Activated CD8-positive, alpha-beta memory T cell treated with anti-CD3 and anti-CD28 coated beads, Interleukin-2, amount 50 U/mL, for 48 hours (primary cell): ENCODE measurements at places on chromosomes 3 and 15.

DNA sequence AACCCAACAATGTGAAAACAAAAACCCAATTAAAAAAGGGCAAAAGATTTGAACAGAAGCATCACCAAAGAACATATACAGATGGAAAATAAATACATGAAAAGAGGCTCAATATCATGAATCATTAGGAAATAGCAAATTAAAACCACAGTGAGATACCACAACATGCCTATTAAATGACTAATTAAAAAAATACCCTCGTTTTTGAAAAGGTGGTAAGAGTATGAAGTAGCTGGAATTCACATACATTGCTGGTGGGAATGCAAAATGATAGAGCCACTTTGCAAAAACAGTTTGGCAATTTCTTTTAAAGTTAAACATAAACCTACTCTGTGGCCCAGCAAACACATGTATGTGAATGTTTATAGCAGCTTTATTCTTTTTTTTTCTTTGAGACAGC is 75.8 kb downstream of the B3GNT5 start:
- DNase-seq, result no peak

DNA sequence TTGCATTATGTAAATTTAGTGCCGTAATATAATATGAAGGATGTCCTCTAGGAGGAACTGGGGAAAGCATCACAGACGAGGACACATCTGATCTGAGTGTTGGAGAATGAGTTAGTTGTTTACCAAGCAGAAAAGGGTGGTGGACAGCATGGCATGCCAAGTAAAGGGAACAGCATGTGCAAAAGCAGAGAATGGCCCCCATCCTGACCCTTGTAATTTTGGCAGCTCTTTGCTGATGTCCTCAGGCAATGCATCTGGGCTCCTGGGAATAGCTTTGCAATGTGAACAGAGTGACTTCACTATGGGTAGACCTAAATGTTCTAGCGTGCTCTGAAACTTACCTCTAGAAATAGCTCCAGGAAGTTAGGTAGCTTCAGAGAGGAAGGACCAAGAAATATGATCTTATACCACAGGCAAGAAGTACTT is 263.3 kb downstream of the LPP start:
- no peak for DNase-seq

- DNase-seq, result no peak
These were observed 8.0 kb downstream of the ZBBX start for GRCh38 chr3:167372138-167372537.

DNA sequence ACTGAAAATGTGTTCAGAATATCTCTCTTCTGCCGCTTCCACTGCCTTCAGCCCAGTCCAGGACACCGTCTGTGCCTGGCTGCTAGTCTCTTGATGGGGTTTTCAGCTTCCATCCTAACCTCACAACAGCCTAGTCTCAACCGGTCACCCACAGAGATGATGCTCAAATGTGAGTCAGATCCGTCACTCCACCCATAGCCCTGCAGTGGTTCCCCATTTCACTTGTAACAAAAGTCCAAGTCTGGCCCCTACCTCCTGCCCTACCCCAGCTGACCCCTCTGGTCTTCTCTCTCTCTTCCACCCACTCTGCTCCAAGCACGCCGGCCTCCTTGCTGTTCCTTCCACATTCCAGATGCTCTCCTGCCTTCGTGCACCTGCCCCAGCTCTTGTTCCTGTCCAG is 68.1 kb downstream of the PPARG start:
- DNase-seq, result no peak

- DNase-seq, result no peak
These were observed 28.7 kb downstream of the TAMM41 start for GRCh38 chr3:11818033-11818432.

GRCh38 chr3:140630366-140630765 is 47.5 kb upstream of the TRIM42 start:
- no peak for DNase-seq

GRCh38 chr15:75371486-75371885 is 3.1 kb upstream of the MAN2C1 start:
- DNase-seq, result no peak
